NCI-H510A treated with DMSO at 0.1 percent for 48 hours (cell line): ENCODE measurements at places on chromosomes 6 and 20.

- no peak for DNase-seq
Observed at GRCh38 chr6:32163559-32164258, 686 bp upstream of the EGFL8 start.

DNA sequence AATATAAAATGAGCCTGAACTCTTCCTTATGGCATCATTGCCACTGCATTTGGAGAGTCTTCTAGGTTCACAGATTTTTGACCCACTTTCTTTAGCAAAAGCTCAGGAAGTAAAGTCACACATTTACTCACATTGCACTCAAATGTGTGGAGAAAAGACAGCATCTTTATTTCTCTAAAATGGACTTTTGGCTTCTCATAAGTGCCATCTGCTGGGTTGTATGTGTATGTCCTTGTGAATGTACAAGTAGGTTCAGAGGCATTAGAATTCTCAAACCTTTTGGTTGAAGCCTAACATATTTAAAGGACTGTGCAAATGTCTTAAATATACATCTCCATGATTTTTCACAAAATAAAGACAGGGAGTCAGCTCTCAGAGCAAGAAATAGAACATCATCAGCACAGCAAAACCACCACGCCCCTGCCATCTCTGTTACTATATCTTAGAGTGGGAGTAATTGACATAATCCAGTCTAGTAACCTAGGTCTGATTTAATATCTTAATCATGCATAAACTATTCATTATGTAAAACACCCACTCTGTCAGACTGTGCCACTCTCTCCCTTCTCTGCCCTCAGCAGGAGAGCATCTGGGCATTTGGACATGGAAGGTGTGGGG, 42.2 kb upstream of the SPTLC3 start:
- peak; percentile 26 for DNase-seq

DNA sequence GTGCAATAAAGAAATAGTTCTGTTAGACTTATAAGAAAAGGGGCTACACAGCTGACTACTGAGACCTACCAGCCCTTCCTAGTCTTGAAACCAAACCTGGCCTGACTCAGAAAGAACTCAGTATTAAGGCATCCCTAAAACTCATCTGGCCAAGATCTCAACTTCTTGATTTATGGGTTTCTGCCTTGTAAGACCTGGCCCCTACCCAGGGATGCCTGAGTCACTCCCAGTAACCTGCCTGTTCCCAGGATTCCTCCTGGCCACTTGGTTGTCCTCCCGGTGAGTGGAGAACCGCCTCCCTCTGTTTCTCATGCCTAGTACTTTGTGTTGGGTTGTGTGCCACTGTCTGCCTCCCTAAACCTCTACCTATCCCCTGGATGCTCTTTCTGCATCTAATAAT, 189.4 kb upstream of the PREP start:
- no peak for DNase-seq

- no peak for DNase-seq
Observed at GRCh38 chr6:150666071-150666470, 66.4 kb downstream of the PLEKHG1 start.

DNA sequence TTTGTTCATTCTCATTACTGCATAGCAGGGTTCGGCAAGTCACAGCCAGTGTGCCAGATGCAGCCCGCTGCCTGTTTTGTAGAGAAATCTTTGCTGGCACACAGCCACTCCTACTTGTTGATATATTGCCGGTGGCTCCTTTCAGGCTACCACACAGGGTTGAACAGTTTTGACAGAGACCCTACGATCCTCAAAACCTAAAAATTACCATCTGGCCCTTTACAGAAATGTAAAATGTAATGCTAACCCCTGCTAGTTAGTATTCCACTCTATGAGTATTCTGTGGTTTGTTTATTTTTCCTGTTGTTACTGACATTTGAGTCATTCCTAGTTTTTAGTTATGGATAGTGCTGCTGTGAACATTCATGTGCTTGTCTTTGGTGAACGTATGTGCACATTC, 11.5 kb downstream of the DHX35 start:
- DNase-seq, result no peak

DNA sequence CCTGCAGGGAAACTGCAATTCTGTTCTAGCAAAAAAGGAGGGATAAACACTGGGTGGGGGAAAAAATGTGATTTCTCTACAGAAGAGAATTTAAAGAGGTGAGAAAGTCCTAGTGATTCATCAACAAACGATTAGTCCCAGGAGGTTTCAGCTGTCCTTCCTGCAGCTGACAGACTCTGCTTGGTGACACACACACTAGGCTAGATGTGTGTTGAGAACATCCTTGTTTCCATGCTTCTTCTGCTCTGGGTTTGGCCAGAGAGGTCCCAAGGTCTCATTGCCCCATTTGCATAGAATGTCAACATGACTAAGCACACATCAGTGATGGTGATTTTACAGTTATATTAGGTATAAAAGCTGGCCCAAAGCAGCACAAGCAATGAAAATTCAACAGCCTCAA, 258.3 kb downstream of the NFATC2 start:
- no peak for DNase-seq

GRCh38 chr6:127376685-127377084, 33.3 kb upstream of the ECHDC1 start:
- DNase-seq, result no peak

GRCh38 chr20:38692436-38693411, 31.6 kb upstream of the SLC32A1 start:
- no peak for DNase-seq

DNA sequence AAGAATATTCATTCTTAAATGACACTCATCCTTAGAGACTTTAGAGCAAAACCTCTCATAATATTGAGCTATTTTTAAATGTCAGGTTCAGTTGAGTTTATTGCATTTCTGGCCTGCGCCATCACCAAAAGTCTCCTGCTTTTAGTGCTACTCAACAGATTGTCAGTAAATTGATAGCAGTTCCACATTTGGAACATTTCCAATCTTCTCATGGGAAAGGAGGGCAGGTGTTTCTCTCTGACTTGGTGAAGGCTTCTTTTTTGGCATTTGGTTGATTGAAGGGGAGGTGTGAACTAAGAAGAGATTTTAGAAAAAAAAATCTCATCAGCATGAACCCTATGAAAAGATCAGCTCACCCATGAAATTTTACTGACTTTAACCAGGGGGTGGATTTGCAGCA, 125.9 kb upstream of the INSM1 start:
- peak; percentile 58 for DNase-seq

GRCh38 chr20:44613575-44613974, 31.2 kb downstream of the PKIG start:
- no peak for DNase-seq

GRCh38 chr6:137867685-137868509, 838 bp downstream of the TNFAIP3 start:
- no peak for DNase-seq

DNA sequence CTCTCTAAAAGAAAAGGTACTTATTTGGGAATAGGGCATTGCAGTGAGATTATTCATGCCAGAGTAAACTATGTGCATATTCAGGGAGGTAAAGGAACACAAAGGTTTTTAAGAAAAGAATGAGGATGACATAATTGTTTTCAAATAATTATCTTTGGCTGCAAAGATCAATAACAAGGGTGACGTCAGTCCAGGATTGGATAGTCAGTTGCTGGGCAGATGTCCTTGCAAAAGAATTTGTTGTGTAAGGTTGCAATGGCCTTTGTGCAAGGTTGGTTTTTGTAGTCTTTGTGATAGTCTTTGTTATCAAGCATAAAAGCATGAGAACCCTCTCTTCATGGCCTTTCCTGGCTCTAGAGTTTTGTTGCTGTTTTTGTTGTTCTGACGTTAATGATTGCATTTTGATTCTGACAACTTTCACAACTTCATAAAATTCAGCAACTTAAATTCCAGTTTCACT, 17.7 kb downstream of the LOC128125822 start:
- no peak for DNase-seq

DNA sequence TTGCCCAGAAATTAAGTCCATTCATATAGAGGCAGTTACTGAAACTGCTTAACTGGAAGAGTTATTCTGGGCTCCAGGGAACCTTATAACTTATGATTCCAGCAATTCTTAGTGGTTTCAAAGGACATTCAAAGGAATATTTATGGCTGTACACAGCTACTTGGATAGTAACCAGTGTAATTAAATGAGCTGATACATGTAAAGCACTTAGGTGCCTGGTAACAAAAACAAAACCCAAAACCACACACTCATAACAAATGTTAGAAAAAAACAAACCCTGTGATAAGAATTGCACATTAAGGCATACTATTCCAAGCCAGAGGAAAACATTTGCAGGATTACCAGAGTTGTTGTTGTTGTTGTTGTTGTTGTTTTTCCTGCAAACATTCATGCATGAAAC, 51.5 kb downstream of the STK4 start:
- DNase-seq, result no peak

DNA sequence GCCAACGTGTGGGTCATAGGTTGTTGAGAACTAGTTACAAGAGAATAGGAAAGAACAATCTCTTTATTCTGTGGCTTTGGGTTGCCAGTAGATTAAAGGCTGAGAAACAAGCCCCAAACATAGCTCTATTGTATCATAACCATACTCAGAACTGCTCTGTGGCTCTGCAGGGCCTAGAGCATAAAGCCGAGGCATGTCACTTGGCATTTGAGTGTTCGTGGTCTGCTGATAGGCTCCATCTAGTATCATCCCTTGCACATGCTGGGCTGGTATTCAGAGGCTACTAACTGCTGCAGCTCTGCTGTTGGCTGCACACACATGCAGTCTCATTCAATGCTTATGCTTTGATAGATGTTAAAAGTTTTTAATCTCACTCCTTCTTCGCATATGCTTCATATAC, 157.9 kb downstream of the OGFRL1 start:
- no peak for DNase-seq

DNA sequence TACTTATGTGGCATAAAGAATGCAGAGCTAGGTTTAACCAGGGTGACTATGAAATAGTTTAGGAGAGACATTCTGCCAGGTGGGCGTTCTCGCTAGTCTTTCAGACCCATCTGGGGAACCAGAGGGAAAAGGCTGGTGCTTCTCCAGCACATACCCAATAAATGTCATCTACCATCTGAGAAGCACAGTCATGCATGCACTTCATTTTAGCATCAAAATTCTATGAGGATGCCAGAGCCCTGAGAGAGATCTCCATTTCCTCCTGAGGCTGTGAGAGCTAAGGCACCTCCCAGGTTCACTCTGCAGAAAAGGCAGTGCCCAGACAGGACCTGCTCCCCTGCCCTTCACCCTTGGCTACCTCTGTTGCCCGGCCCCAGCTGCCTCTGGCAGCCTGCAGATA, 231.7 kb upstream of the PRND start:
- DNase-seq, result no peak

GRCh38 chr6:29924731-29925130, 17.6 kb upstream of the HLA-A start:
- no peak for DNase-seq

GRCh38 chr6:105153676-105154075, 26.1 kb downstream of the POPDC3 start:
- DNase-seq, result no peak

- no peak for DNase-seq
Observed at GRCh38 chr6:111894272-111894671, 21.0 kb upstream of the FYN start.

DNA sequence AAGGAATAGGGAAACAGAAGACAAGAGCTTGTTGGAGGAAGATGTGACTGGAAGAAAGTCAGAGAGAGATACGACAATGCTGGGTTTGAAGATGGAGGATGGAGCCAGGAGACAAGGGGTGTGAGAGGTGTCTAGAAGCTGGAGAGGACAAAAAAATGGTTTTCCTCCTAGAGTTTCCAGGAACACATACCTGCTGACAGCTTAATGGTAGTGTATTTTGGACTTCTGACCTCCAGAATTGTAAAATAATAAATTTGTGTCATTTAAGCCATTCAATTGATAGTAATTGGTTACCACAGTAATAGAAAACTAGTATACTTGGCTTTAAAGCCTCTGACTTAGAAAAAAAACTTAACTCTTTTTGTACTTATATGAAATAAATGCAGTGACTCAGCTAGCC, 3.6 kb downstream of the AIG1 start:
- DNase-seq, result no peak

- DNase-seq, result no peak
Observed at GRCh38 chr6:38345586-38345985, 294.1 kb downstream of the BTBD9 start.

GRCh38 chr6:168186438-168186837, 107.4 kb upstream of the FRMD1 start:
- DNase-seq, result no peak

DNA sequence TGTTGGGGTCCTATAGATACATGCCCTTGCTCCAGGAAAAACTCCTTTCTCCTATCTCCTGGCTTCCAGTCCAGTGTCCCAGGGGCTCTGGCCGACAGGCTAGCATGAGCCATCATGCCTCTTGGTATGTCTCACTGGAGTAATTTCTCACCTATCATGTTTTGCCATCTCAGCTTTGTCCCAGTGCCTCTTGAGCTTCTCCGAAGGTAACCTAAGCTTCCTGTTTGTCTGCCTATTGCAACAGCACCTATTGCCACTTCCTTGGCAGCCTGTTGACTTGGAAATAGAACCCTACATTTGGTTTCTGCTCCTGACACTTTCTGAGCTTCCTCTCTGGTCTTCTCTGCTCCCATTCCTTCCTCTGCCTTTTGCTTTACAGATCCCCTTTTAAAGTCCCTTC, 197.7 kb downstream of the KCNQ5 start:
- peak; percentile 25 for DNase-seq

DNA sequence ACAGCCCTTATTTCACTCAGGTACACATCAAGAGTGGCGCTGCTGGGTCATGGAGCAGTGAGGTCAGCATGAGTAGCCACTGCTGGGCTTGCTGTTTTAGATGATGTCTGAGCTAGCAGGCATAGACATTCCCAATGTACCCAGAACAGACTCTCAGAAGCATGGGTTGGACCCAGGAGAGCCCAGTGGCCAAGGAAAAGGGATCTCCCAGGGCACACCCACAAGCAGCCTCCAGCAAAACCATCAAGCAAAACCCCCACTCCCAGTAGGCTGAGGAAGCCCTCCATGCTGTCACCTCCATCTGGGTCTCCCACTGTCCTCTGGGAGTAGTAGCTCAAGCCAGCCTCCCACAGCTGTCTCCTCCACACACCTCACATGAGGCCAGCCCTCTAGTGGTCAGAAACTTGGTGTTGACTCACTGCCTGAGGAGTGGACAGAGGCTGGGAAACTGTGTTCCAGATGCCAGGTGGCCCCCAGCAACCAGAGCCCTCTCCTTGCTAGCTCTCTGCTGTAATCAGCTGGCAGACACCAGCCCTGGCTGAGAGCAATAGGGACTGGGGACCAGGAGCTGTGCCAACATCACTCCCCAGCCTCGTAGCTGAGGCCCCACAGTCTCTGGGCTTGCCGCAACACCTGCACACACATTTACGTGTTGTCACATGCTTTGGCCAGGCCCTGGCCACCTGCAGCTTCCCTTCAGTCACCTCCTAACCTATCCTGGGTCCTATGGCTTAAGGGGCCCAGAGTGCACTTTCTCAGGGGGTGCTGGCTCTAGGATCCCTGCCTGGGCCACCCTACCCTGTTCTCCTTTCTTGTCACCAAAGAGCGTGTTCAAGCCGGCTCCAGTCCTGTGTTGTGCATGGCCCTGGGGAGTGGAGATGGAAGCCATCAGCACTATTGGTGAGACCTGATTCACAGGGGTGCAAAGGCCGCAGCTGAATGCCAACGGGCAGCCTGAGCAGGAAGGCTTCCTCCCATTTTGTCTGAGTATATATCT, 1.9 kb upstream of the AP5S1 start:
- peak; percentile 88 for DNase-seq

- DNase-seq, result no peak
Observed at GRCh38 chr6:37069639-37070038, 64.2 kb downstream of the FGD2 start.
